ENCODE measurements at places on chromosomes 16 and 17. TPM values are rescaled to one million over a fixed set of nuclear protein-coding genes. Genes with fewer than 3 reads are reported as not detected.

Gene PLEKHG4
- total RNA-seq = 6.0 TPM

Gene NOD2
- total RNA-seq = 0.79 TPM

GRCh38 chr17:73985466-73986015, 217.9 kb upstream of the RPL38 start:
- no peaks in the 10 kb centered on the region for H3K36me3 ChIP-seq
- H3K4me3 ChIP-seq = no peak overlapping the region
- H3K4me1 ChIP-seq = peaks cover 4% of the 10 kb centered on the region
- DNase-seq = no peak
- H3K27me3 ChIP-seq = peaks cover 2% of the 10 kb centered on the region

Gene PLA2G10
- not detected for total RNA-seq

Gene KRT39
- total RNA-seq = not detected

GRCh38 chr17:61384692-61385576, 14.7 kb upstream of the TBX2 start:
- H3K4me1 ChIP-seq = peaks cover 41% of the 10 kb centered on the region
- H3K36me3 ChIP-seq = peaks cover 2% of the 10 kb centered on the region
- H3K27ac ChIP-seq = no peak overlapping the region

DNA sequence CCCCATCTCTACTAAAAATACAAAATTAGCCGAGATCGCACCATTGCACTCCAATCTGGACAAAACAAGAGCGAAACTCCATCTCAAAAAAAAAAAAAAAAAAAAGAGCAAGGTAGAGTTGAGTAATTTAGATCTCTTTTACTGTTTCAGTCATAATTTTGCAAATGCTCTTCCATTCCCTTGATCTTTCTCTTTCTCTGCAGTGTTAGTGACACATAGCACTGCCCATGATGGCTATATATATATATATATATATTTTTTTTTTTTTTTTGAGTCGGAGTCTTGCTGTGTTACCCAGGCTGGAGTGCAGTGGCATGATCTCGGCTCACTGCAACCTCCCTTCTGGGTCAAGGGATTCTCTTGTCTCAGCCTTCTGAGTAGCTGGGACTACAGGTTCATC, 12.2 kb upstream of the PHOSPHO1 start:
- H3K27me3 ChIP-seq = no peaks in the 10 kb centered on the region
- no peak overlapping the region for H3K27ac ChIP-seq
- H3K4me3 ChIP-seq = no peak overlapping the region
- no peak for DNase-seq
- no peaks in the 10 kb centered on the region for H3K36me3 ChIP-seq

DNA sequence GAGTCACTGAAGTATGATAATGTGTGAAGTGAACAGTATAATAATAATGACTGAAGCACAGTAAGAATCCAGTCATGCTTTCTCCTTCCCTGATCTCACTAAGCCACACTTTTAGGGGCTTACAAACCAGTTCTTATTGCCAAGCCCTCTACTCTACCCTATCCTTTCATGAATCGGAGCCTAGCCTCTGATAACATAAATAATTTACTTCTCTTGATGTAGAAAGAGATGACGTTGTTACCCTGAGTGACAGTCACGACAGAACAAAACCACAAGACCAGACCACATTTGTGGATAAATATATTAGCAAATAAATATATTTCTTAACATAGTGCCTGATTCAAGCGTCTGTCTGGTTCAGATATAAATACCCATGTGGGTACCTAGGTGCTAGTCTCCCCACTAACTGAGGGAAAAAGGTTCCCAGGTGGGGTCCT, 1.4 kb upstream of the SUPT4H1 start:
- peak overlapping the region; percentile 93 for H3K4me3 ChIP-seq
- peaks cover 18% of the 10 kb centered on the region for H3K36me3 ChIP-seq
- no peaks in the 10 kb centered on the region for H3K27me3 ChIP-seq
- H3K4me1 ChIP-seq = peaks cover 9% of the 10 kb centered on the region

DNA sequence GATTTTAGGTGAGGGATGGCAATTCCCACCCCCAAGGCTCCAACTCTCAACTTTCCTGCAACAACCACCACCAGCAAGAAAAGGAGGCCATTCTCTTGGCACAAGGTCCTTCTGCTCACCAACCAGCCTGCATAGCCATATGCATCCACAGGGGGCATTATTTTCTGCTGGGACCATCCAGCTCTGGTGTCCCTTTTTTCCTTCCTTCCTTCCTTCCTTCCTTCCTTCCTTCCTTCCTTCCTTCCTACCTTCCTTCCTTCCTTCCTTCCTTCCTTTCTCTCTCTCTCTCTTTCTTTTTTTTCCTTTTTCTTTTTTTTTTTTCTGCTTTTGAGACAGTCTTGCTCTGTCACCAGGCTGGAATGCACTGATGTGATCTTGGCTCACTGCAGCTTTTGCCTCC, 21.1 kb upstream of the COX10 start:
- no peak for DNase-seq
- no peaks in the 10 kb centered on the region for H3K27me3 ChIP-seq
- H3K4me3 ChIP-seq = no peak overlapping the region
- H3K4me1 ChIP-seq = no peaks in the 10 kb centered on the region
- no peaks in the 10 kb centered on the region for H3K36me3 ChIP-seq
- H3K27ac ChIP-seq = no peak overlapping the region

Data from spinal cord (tissue), 10 donors.